IPS DF 19.7 (cell line): ENCODE measurements at places on chromosomes 11 and 22.
A peak's percentile ranks its signal among the peaks of the same experiment; 100 is the strongest.

GRCh38 chr11:35182317-35182939 lies 43.5 kb downstream of the CD44 start:
- no peak for DNase-seq

DNA sequence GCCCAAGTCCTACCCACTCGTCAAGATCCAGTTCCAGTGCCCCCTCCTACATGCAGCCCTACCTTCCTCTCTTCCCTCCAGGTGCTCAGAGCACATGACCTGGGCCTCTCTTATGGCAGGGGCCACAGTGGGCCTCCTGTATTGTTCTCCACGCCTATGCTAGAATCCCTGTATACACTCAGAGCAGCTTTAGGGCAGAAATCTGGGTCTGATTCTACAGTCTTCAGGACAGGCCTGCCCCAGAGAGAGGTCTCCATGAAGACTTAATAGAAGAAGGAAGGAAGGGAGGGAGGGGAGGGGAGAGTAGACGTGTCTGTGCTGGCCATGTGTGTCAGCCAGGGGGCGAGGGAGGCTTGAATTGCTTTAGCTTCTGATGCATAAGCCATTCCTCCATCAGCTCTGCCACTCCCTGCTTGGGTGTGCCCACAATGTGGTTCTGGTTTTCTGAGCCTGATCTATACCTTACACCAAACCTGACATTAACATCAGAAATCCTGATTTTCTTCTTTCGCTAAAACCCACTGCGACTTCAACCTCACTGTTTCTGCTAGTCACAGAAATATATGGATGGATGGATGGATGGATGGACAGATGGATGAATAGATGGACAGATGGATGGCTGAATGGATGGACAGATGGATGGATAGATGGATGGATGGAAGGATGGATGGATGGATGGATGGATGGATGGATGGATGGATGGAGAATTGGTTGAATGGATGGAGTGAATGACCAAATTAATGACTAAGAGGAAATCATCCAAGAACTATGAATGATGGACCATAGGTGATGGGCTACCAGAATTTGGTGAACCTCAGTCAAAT lies 56.6 kb upstream of the PRDM11 start:
- no peak for DNase-seq

DNA sequence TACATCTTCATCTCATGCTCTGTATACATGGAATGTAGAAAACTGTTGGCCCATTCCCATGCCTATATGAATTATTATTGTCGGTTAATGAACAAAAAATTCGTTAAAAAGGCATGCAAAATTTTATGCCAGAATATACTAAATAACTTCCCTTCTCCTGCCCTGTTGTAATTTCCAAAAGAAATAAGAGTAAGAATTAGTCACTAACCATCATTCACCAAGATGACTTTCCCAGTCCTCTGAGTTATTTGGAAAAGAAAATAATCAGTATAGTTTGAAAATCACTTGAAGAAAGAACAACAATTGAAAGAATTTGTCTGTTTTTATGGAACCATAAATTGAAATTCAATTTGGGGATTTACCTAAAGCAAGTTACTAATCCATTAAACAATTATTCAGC lies 1149.1 kb upstream of the RAG2 start:
- no peak for DNase-seq

GRCh38 chr11:67357831-67358670 lies 4.7 kb upstream of the POLD4 start:
- no peak for DNase-seq

DNA sequence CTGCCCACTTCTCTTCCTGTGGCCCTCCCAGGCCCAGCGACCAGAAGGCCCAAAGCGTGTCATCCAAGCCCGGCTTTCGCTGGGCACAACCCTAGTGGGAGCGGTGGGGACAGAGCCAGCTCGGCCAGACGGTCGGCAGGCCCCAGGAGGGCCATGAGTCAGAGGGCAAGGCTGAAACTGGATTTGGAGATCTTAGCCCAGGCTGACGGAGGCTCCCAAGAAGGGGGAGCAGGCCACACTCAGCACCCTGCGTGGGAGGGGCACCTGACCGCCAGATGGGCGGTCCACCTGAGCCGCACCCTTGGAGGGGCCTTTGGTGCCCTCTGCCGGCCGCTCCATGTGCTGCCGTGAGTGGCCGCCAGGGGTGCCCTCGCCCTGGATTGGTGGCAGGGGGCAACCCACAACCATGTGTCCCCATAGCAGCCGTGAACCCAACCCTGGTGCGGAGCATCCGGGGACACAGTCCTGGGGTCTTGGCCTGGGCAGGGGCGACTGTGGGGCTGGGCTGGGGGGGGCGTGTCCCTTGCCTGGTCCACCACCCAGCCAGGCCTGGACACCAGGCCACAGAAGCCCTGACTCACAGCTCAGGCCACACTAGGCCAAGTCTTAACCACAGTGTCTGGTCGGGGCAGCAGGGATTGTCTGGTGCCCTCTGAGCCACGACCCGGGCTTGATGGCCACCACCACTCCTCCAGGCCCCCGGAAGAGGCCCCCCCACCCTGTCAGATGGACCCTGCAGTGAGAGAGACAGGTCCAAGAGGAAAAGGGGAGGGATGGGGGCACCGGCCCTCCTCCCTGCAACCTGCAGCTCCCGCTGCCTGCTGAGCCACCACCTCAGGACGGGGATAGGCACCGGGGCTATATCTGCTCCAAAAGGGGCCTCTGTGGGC lies 19.2 kb upstream of the TALDO1 start:
- DNase-seq = no peak

DNA sequence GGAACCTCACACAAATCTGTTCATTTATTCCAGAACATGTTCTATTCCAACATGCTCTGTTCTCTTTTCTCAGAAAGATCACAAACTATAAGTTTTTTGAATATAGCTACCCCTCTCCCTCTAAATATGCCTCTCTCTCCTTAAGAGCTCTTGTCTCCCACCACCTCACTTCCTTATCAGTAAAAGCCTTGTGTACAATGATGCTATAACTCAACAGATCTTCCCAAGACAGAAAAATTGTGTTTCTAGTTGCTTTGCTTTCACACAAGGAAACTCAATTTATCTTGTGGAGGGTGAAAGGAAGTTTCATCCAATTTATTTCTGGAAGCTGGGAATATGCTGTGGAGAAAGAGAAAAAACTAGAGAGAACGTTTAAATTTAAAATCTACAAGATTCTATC lies 64.4 kb downstream of the FAM76B start:
- no peak for DNase-seq

DNA sequence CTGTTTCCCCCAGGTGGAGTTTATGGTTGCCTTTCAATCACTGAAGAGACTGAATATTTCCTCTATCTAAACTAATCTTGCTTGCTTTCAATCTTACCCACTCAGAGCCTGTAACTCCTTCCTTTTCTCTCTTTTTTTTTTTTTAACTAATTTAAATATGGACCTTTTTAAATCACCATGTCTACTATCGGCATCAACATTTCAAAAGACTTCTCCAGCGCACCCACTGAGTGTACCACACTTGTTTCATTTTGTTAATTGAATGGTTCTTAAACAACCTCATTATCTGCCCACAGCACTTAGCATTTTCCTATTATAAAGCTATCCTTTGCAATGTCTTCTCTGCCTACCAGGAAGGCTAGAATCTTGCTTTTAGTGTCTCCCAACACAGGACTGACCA lies 1212.5 kb downstream of the LRRC4C start:
- DNase-seq = peak; percentile 15

DNA sequence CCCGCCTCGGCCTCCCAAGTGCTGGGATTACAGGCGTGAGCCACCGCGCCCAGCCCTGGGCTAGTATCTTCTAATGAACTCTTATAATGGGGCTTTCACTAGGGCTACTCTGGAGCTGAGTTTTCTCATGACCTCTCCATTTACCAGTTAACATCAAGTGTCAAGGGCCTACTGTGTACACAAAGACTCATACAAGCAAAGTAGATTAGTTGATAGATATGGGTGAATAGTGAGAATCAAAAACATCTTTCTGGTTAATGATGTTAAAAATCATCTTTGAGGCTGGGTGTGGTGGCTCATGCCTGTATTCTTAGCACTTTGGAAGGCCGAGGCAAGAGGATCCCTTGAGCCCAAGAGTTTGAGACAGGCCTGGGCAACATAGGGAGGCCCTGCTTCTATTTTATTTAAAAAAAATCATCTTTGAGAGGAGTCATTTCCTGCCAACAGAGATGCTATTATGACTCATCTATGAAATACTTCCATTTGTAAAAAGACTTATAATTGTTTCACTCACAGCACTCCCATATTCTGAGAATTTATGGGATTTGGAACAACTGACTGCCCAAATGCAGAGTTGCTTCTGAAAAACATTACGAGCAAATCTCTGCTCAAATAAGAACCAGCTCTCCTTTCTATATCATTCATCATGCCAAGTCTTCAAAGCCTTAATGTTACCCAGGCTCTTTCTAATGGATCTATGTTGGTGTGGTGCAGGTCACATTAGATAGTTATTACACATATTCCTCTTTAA lies 57.0 kb downstream of the GDPD4 start:
- no peak for DNase-seq

- no peak for DNase-seq
Observed at GRCh38 chr22:39309364-39309861, 10.0 kb downstream of the RPL3 start.

DNA sequence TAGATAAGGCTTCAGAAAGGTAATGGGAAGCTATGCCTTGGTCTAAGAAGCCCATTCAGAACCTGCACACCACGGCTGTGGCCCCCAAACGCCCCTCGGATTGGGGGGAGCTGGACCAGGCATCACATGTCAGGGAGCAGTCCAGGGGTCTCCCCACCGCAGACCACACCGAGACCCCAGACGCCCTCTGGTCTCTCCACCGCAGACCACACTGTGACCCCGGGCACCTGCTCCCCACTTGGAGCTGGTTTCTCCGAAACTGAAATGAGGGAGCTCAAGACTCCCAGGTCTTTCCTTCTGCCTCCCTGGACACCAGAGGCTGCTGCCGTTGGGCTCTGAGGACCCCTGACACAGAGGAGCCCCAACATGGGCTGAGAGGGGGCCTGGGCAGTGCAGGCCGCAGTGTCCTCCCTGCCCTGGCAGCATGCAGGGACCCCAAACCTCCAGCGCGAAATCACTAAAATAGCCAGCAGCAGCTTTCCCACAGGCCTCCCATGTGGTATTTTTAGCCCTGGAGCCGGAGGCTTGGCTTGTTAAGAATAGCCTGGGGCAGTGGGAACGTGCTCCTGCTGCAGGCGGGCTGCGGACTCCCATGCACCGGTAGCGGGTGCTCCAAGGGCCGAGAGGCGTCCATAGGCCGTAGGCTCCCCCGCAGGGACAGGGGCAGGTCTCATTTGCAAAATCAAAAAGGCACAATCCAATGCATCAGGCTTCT lies 7.7 kb downstream of the LINC01488 start:
- no peak for DNase-seq

DNA sequence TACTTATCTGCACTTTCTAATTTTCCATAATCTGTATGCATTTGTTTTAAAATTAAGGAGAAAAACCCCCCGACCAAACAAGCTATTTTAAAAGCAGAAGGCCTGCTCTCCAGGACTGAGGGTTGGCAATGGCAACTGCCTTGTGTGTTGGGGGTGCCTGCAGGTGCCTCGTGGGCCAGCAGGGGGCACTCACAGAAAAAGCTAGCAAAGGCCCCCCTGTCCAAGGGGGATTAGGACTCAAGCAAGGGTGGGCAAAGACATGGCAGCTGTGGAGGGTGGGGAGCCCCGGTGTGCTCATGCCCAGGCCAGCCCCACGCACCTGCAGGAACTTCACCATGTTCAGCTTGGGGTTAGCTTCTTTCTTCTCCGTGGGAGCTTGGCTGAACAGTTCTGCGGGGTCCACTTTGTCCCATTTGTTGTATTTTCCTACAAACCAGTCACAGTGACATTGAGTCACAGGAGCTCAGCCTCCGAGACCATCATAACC lies 10.3 kb downstream of the TOP3B start:
- no peak for DNase-seq

DNA sequence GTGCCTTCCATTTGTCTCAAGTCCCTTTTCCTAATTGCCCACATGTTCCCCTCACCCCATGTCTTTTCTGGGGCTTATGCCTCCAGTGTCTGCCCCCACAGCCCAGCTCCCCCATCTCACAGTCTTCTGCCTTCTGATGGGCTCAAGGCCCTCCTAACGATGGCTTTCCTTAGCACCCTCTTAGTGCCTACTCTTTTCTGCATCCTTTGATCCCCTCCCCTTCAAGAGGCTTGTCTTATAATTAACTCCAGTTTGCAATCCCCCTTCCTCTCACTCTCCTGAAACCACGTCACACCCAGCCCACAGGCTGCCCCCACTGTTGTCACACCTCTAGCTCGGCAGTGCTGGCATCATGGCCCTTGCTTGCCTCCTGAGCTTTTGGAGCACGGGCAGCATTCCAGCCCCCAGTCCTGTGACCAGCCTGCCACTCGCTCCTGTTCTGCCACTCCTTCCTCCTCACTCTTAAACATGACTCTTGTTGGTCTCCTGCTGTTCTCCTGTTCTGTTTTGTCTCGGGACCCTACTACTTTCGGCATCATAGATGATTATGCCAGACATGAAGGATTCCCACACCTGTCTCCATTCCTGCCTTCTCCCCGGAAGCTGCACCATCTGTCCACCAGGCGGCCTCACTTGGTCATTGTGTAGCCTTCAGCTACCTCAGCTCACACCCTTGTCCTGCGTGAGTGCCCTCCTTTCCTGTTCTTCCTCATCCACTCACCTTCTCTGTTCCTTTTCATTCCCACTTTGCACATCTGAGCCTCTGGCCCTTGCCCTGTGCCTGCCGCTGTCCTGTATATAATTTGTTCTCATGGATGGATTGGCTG lies 26.1 kb downstream of the UBE2L3 start:
- DNase-seq = no peak

GRCh38 chr11:111001081-111001430 lies 244.5 kb upstream of the POU2AF2 start:
- DNase-seq = no peak

- no peak for DNase-seq
Observed at GRCh38 chr11:20007386-20007785, 152.9 kb downstream of the DBX1 start.

DNA sequence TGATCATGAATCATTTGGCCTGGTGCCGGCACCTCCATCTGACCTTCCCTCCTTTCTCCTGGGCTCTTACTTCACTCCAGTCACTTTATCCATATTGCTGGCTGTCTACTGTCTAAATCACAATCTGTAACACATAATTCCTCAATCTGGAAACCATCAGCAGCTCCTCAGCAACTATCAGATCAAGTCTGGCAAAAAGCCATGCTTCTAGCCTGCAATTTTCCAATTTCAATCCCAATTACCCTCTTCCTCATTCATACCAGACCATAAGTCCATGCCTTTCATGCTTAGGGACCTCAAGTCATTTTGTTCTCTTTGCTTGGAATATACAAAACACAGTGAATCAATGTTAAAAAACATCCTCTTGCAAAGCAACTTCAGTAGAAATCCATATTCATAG lies 882.8 kb upstream of the ANO3 start:
- no peak for DNase-seq

GRCh38 chr22:49063545-49063890 lies 764.2 kb downstream of the BRD1 start:
- no peak for DNase-seq

GRCh38 chr22:46201059-46201757 lies 48.9 kb downstream of the CDPF1 start:
- DNase-seq = peak; percentile 71

- no peak for DNase-seq
Observed at GRCh38 chr11:134079317-134079716, 10.4 kb downstream of the JAM3 start.
